ENCODE measurements at places on chromosomes 4 and X.

- DNase-seq: no peak
These were observed 56.3 kb upstream of the LCORL start for GRCh38 chr4:18077808-18078207.

DNA sequence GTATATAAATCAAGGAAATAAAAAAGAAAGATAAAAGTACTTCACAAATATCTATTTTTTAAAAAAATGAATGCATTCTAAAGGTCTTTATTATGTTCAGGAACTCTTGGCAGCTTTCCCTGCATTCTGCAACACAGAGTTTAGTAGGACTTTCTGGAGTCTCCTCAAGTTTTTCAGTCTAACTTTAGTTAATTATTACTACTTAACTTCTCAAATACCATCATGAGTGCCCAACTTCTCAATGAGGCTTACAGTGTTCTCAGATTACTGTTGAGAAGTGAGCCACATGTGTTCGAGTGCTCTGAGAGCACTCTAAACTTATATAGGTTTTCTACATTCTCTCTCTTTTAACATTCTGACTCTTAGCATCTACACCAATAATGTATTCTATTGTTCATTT is 1852.9 kb upstream of the PCDH10 start:
- no peak for DNase-seq

DNA sequence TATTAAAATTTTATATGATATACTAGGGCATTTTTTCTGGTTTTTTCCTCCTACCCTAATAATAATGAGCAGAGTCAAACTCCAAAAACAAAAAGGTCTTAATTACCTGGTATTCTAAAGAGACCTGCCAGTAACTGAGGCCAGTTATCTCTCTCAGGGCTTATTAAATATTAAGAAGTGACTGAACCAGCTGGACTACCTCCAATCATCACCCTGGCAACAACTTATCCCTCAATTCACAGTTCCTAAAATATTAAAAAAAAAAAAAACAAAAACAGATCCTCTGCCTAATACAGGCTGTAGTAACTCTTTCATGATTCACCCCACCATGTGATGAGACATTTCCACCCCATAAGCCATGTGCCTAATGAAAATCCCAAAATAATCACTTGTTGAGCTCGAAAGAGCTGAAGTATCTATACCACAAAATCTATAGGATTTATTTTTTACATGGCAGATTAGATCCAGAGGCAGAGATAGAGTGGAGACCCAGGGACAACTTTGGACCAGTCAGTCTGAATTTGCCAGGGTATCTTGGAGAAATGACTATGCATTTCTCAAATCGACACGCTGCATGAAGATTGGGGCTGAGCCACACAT is 698.0 kb downstream of the FAT4 start:
- no peak for DNase-seq

- DNase-seq: no peak
These were observed 6.8 kb upstream of the VSIG4 start for GRCh38 chrX:66046612-66047235.

GRCh38 chr4:77734928-77735327 is 84.2 kb downstream of the CNOT6L start:
- DNase-seq: no peak

DNA sequence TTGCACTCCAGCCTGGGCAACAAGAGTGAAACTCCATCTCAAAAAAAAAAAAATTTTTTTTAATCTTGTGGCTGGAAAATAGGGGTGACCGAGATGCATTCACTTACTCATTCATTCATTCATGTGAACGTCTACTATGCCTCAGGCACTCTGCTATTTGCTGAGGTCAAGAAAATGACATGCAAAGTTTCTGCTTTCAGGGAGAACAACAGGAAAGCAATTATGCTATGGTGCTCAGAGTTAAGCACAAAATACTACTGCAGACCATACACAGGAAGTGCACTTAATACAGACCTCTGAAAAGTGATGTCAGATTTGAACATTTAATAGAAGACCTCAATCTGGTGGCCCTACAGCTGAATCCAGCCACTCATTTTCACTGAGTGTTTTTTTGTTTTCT is 59.6 kb upstream of the DUSP21 start:
- no peak for DNase-seq

- peak; percentile 55 for DNase-seq
These were observed 93.5 kb downstream of the SEL1L3 start for GRCh38 chr4:25769251-25769650.

- DNase-seq: no peak
These were observed 850.6 kb downstream of the CENPC start for GRCh38 chr4:66694739-66695138.

GRCh38 chr4:153652051-153652784 is 31.9 kb upstream of the TLR2 start:
- no peak for DNase-seq

- DNase-seq: peak; percentile 39
These were observed at the start of gene NHSL2 for GRCh38 chrX:71910643-71910985. TSS of gene NHSL2 (plus strand) at chrX:71910845.

DNA sequence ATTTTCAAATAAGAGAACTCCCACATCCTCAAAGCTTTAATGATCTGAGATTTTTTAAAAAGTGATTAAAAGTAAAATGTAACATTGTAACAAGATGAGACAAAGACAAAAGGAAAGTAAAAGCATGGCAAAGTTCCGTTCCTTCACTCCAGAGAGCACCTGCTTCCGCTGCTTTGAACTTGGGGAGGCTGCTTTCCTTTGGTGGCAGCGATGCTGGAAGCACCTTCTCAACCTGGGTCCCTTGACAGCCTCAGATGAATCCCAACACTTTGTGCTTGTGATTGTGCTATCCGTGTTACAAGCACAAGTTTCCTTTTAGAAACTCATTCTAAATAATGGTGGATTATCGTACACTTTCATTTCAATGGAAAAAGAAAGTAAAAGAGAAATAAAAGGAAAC is 59.7 kb downstream of the HADH start:
- no peak for DNase-seq

DNA sequence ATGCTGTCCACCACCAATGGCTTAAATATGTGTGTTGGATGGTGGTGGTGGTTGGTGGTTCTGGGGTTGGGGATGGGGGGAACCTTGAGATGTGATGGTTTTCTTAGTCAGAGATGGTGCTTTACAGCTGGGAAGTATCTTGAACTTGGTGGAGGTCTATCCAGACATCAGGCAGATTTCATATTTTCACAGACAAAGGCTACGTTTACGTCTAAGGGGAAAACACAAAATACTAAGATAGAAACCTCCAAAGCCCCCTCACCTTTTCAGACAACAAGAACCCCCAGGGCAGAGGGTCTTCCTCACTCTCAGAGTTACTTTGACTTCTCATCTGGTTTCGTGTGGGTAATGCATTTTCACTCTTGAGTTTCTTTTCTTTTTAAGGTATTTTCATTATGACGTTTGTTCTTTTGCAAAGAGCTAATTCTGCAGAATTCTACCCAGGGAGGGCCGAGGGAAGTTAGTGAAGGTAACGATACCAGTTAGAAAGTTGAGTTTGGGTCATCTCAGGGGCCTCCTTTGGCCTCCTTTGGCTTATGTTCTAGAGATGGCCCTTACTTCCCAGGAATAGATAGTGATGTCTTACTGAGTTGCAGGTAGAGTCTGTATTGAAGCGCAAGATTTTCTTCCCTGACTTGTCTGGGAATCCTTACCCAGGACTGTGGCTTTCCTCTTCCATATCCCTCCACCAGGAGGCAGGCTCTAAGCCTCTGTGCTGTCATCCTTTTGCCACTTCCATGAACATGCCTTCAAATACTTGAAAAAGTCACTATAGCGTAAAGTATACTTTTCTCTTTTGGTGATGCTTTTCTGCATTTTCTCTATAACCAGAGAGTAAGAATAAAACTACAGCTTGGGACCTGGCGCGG is 31.9 kb downstream of the RHOH start:
- no peak for DNase-seq

DNA sequence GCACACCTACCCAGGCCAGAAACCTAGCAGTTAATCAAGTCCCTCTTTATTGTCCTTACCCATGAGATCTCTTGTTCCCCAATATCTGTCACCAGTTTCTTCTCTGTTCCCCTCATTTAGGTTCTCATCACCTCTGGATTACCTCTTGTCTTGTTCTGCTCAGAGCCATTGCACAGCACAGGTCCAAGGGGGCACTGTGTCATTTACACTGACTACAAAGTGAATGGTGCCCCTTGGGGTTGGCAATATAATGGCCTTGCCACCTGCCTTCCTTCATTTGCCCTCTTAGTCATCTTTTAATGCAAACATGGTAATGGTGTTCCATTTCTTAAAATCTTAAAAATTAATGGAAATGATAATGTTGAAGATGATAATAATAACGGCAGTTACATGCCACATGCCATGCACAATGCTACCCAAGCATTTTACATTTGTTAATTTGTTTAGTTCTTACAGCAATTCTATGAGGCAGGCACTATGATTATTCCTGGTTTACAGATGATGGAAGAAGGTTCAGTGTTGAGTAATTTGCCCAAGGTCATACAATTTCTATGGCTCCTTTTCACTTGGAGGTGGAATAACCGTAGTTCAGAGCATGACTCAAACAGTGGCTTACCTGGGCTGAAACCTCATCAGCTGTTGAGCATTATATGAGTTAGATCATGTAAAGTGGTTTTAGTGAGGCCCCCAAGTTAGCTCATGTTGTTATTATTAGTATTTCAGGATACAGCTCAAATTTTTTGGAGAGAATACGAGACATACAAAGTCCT is 117.9 kb downstream of the RASL11B start:
- no peak for DNase-seq

DNA sequence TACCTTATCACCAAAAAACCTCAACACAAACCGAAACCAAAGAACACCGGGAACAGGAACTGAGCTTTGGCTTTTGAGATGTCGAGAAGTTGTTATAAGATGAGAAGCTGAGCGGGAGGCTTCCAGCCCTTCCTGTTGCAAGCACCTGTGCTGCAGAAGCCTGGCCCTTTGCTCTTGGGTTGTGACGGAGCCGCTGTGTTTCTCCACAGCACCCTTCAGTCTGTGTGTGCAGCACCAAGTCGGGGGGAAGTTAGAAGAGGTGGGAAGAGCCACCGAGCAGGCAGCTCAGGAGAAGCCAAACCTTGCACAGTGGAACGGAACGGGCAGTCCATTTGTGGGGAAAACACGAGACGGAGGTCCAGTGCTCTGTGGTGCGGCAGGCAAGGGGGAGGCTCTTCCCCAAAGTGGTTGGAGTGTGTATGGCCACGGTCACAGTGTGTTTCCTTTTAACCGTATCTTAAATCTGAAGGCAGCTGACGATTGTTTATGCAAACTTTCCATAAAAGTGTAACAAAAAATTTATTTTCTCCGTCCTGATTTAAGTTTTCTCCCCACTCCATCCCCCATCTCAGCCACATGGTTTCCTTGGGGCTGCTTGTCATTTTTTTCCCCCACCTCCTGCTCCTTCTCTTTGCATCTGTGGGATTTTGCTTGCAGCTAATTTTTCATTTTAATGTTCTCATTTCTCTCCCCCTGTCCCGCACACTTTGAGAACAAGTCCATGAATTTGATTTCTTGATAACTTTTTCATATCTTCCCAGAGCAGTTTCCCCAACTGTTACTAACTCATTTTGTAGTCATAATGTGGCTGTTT is 123.7 kb downstream of the STOX2 start:
- DNase-seq: no peak

DNA sequence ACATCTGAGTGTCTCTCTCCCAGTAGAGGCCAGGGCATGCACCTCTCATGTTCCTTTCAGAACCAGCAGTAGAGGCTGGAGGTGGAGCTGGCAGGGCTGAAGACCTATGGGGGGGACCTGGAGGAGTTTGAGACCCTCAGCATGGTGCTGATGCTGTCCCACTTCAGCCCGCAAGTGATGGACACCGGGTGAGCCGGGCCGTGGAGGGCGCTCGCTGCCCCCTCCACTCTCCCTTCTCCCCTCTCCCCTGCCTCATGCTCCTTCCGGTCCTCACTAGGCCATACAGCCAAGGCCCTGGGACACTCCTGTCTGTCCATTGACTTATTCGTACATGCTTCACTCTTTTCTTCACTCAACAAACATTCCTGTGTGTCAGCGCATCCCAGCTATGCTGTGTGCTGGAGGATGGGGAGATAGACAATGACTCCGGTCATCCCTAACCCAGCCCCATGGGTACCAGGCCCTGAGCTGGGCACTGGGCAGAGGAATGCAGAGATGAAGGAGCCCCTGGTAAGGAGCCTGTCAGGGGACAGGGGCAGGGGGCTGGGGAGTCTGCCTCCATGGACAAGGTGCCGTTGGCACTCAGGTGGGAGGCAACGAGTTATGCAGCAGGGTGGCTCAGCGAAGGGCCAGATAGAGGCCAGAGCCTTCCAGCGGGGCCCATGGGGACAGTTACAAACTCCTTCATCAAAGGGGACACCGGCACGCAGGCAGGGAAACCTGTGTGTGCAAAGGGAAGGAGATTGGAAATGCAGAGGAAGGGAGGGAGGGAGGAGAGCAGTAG is 28.4 kb upstream of the WFS1 start:
- DNase-seq: no peak

GRCh38 chrX:144896323-144896722 is 351.0 kb upstream of the SPANXN1 start:
- no peak for DNase-seq

DNA sequence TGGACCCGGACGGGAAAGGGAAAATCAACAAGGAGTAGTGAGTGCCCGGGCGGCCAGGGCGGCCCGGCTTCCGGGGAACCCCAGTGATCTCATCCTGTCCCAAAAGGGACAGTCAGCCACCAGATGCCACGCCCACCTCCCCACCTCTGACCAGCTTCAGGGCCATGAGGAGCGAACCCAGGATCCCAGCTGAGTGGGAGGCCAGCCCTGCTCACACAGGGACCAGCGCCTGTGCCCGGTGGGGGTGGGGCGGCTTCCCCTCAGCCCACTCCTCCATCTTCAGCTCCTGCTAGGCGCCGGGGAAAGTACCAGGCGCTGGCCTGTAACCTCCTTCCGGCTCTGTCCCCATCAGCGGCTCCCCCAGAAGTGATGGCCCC is 6.2 kb downstream of the MYL5 start:
- DNase-seq: peak; percentile 42

- peak; percentile 37 for DNase-seq
These were observed 1.2 kb downstream of the TADA2B start for GRCh38 chr4:7044137-7044930.

GRCh38 chr4:141486375-141486997 is 149.9 kb upstream of the IL15 start:
- no peak for DNase-seq

DNA sequence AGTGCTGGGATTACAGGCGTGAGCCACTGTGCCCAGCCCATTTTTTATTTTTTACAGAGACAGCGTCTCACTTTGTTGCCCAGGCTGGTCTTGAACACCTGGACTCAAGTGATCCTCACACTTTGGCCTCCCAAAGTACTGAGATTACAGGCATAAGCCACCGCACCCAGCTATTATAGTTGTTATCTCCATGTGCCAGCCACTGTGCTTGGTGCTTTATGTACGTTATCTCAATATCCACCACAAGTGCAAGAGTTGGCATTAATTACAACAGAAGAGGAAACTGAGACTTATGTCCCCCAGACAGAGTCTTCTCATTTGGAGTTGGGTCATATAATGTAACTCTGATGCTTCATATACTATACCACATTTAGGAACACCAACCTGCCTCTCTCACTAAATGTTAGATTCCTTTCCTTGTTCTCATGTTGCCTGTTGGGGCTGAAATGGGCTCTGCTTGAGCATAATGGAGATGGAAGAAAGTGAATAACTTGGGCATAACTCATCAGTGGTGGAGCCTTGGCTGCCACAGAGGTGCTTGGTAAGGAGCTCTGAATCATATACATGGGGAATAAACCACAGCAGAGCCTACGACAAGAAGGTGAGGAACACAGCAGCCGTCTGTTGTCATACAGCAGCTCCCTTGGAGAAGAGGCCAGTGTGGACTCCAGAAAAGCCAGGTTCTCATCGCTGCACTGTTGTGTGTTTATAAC is 84.3 kb downstream of the SPRY1 start:
- DNase-seq: no peak

Data from left ventricle myocardium superior (tissue), 1 donor.